Stimulated activated CD4-positive, alpha-beta T cell treated with anti-CD3 and anti-CD28 coated beads, Interleukin-4, amount 100 ng/mL, for 1 hour (primary cell): ENCODE measurements at places on chromosomes 6 and 20.

GRCh38 chr20:39216195-39216594, 254.1 kb downstream of the DHX35 start:
- DNase-seq, result no peak

DNA sequence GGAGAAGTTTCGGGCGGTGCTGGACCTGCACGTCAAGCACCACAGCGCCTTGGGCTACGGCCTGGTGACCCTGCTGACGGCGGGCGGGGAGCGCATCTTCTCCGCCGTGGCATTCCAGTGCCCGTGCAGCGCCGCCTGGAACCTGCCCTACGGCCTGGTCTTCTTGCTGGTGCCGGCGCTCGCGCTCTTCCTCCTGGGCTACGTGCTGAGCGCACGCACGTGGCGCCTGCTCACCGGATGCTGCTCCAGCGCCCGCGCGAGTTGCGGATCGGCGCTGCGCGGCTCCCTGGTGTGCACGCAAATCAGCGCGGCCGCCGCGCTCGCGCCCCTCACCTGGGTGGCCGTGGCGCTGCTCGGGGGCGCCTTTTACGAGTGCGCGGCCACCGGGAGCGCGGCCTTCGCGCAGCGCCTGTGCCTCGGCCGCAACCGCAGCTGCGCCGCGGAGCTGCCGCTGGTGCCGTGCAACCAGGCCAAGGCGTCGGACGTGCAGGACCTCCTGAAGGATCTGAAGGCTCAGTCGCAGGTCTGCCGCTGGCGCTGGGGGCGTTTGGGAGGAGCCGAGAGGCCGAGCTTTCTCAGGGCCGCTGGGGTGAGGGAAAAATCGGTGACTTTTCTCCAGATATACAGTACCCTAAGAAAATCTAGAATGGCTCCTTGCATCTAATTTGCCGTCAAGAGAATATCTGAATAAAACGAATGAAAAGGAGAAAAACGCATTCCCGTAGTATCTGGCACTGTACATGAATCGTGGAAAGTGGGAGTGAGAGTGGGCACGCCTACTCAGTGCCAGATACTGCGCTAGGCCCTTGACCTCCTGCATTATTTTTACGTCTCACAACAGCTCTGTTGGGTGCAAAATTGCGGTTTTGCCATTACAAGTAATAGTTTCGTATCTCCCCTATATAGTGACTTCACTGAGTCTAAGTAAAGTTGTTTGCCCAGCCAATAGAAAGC, 1.0 kb downstream of the CALHM6 start:
- DNase-seq, result peak; percentile 48

DNA sequence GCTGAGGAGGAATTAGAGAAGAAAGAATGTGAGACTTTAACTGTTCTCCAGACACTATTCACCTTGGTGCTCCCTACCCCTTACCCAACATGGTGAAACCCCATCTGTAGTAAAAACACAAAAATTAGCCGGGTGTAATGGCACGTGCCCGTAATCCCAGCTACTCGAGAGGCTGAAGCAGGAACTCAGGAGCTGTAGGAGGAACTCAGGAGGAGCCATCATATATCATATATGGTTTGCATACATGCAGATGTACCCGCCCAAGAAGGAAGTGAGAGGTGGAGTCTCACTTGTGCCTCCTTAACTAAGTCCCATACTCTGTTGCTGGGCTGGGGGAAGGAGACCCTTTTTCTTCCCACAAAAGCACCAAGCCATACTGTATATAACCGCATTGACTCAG, 35.5 kb upstream of the ME1 start:
- no peak for DNase-seq

DNA sequence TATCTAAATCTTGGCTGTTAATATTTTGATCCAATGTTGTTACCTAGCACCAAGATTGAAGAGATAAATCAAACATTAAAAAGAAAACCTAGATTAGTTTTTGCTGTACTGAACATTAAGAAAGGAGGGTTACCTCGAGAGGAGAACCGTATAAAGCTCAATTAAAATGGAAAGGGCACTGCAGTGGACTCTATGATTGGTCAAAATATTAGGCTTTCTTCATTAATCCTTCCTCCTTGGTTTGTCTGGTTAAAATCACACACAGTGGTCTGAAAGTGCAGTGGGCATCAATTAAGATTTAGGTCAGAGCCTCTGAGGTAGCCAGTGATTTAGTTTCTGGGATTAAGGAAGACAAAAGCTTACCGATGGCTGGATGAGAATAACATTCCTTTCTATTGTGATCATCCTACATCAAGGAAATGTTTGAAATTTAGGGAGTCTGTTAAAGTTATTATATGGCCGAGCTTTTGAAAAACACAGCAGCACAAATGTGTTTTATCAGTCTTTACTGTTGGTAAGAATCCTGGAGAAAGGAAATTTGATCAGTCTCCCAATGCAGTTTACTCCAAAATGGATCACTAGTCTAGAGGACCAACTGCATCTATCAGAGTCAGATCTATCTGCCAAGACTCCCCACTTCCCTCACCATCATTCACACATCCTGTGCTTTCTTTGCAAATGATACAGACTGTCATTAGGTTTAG, 134.6 kb upstream of the NEDD9 start:
- no peak for DNase-seq

- DNase-seq, result no peak
Measured at GRCh38 chr20:44946271-44946852, 13.8 kb downstream of the TOMM34 start.
